ENCODE measurements at places on chromosomes 6 and 20. TPM values are rescaled to one million over a fixed set of nuclear protein-coding genes. Genes with fewer than 3 reads are reported as not detected.

DNA sequence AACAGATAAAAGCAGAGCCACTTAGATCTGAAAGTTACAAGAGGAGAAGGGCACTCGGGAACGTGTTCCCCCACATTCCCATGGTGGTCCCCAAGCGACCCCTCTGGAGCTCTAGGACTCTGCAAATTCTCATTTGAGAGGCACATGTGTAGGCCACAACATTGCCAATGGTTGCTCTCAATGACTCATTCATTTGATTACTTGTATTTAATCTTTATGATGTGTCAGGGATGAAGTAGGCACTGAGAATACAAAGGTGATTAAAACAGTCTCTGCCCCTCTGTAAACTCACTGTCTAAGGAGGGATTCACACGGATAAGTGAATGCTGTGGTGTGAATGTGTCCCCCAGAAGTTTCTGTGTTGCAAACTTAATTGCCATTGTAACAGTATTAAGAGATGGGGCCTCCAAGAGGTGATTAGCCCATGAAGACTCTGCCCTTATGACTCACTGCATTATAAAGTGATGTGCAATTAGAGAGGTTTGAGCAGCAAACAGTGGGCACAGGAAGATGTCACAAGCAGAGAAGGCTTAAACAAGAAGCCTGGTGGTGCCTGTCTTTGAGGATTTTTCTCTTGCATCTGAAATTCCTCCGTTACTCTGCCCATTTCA is 34.0 kb upstream of the TRAM2 start:
- DNase-seq: no peak

DNA sequence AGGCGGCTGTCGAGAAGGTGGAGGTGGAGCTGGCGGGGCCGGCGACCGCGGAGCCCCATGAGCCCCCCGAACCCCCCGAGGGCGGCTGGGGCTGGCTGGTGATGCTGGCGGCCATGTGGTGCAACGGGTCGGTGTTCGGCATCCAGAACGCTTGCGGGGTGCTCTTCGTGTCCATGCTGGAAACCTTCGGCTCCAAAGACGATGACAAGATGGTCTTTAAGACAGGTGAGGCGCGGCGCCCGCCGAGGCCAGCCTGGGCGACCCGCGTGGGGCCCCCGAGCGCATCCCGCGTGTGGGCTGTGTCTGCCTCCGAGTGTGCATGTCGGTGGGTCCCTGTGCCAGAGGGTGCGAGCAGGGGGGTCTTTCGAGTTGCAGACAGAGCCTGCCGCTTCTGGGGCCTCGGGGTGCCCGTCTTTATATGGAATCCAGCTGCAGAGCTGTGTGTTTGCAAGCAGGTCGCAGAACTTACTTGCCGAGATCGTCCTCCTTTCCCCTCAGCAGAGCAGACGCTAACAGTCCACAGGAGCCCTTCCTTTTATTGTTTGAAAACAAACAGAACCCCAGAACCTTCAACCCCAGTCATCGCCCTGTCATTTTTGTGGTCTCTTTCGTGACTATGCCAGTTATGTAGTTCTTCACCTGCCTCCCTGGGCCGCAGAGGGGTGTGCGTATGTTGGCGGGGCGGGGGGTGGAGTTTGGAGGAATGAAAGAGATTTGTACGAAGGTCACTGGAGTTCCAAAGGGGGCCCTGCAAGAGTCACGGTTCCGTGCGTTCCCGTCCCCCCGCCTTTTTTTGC is 766 bp downstream of the SLC16A10 start:
- DNase-seq: no peak

DNA sequence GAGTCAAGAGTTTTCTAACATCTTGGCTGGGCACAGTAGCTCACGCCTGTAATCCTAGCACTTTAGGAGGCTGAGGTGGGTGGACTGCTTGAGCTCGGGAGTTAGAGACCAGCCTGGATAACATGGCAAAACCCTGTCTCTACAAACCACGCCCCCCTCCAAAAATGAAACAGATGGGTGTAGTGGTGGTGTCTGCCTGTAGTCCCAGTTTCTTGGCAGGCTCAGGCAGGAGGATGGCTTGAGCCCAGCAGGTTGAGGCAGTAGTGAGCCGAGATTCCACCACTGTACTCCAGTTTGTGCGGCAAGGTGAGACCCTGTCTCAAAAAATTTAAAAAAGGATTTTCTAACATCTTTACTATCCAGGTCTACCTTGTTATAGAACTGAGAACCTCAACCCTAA is 22.0 kb downstream of the FAM8A1 start:
- no peak for DNase-seq

GRCh38 chr6:8029243-8029870 is 34.8 kb downstream of the BLOC1S5 start:
- DNase-seq: no peak

DNA sequence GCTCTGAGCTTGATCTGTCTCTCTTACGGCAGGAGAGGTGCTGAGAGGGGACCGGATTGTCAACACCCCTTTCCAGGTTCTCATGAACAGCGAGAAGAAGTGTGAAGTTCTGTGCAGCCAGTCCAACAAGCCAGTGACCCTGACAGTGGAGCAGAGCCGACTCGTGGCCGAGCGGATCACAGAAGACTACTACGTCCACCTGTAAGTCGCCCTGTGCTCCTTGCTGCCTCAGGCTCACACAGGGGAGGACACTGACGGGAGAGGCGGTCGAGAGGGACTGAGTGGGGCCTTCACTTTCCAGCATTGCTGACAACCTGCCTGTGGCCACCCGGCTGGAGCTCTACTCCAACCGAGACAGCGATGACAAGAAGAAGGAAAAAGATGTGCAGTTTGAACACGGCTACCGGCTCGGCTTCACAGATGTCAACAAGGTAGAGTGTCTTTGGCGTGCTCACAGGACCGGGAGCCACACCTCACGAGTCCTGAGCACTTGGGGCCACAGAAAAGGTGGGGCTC is 32.0 kb downstream of the TM9SF4 start:
- peak; percentile 82 for DNase-seq

GRCh38 chr6:105892577-105893262 is 193.4 kb upstream of the PRDM1 start:
- no peak for DNase-seq

- DNase-seq: no peak
Observed at GRCh38 chr6:15465212-15465611, 197.6 kb downstream of the DTNBP1 start.

GRCh38 chr20:48571949-48572847 is 255.6 kb downstream of the PREX1 start:
- DNase-seq: no peak

- no peak for DNase-seq
Observed at GRCh38 chr6:88220493-88220892, 54.3 kb upstream of the CNR1 start.

GRCh38 chr6:165626711-165627110 is 36.3 kb downstream of the PDE10A start:
- no peak for DNase-seq

DNA sequence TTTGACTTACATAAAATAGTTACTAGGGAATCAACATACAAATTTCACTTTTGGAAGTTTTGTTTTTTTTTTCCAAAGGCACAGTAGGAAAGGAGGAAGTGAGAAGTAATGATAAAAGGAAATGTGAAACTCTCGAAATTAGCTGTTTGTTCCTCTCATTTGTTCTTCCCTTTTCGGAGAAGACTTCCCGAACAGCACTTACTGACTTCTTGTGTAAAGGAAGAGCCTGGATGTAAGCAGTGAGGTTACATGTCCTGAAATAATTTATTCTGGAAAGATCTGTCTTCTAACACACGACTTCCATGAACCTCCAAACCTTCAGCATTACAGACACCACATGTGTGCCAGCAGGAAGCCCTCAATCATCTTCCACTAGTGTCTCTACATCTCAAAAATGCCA is 59.1 kb downstream of the KIF16B start:
- no peak for DNase-seq

GRCh38 chr6:117595099-117595923 is 7.0 kb downstream of the GOPC start:
- no peak for DNase-seq

GRCh38 chr6:33746036-33746600 is 587 bp downstream of the IP6K3 start:
- no peak for DNase-seq

DNA sequence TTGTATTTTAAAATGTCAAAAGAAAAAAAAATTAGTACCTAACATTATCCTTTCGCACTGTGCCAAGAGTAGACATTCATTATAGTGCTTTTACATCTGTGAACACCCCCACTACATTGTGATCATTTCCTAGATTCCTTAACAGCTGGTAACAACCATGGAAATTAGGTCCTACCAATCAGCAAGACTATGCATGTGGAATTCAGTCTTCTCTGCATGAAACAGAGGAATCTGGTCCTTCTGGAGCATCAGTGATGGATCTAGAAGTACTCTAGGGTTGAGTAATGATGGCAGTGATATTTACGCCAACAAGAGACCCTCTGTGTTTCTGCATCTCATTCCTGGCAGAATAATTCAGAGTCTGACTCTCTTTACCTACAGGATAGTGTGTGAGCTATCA is 9.4 kb downstream of the OR12D1 start:
- DNase-seq: no peak

- no peak for DNase-seq
Observed at GRCh38 chr20:12455148-12455547, 537.5 kb downstream of the BTBD3 start.

GRCh38 chr6:147138835-147139234 is 65.4 kb upstream of the STXBP5 start:
- no peak for DNase-seq

- DNase-seq: no peak
Observed at GRCh38 chr6:29603930-29604329, 19.0 kb downstream of the OR2H2 start.

GRCh38 chr6:81962198-81962597 is 209.7 kb upstream of the TENT5A start:
- no peak for DNase-seq

DNA sequence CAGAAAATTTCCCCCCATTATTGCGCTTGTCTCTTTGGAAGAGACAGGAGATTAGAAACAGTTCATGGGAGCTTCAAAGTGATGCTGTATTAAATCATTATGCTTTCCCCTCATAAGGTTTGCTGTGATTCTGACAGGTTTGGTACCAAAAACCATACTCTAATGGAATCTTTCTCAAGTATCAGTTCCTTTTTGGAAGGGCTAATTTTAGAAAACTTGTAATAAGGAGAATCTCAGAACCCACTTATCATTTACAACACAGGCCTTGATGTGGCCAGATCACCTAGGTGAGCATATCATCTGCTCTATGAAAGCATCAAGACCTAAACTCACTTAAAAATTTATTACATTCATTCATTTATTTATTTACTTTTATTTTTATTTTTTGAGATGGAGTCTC is 51.2 kb downstream of the TP53INP2 start:
- DNase-seq: no peak

The LRRC73 gene
- total RNA-seq: 0.45 TPM

The PSORS1C2 gene
- total RNA-seq: not detected

The MYH7B gene
- 0.06 TPM for total RNA-seq

The CDH26 gene
- total RNA-seq: 1.5 TPM

The MPIG6B gene
- not detected for total RNA-seq

The B3GAT2 gene
- not detected for total RNA-seq

The PRICKLE4 gene
- total RNA-seq: 2.0 TPM

The SSTR4 gene
- not detected for total RNA-seq

The PXDC1 gene
- total RNA-seq: 133 TPM
